Glomerular endothelial cell (primary cell): ENCODE measurements at places on chromosomes 6 and 20. TPM values are rescaled to one million over a fixed set of nuclear protein-coding genes. Genes with fewer than 3 reads are reported as not detected.

DNA sequence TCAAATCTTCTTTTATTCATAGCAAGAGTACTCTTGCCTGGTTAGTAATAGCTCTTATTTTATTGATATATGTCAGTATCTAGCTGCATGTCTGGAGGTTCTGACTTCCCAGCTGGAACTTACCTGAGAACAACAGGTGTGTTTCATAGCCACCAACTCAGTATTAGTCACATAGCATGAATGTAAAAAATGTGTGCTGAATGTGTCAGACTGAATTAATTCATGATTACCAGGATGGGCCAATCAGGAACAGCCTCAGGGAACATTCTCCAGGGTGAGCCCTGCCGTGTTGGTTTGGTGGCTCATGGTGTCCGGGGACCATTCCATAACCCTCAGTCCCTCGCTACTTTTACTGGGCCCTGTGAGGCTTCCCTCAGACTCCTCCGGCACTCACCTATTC is 99.7 kb downstream of the TULP4 start:
- no peak for DNase-seq

DNA sequence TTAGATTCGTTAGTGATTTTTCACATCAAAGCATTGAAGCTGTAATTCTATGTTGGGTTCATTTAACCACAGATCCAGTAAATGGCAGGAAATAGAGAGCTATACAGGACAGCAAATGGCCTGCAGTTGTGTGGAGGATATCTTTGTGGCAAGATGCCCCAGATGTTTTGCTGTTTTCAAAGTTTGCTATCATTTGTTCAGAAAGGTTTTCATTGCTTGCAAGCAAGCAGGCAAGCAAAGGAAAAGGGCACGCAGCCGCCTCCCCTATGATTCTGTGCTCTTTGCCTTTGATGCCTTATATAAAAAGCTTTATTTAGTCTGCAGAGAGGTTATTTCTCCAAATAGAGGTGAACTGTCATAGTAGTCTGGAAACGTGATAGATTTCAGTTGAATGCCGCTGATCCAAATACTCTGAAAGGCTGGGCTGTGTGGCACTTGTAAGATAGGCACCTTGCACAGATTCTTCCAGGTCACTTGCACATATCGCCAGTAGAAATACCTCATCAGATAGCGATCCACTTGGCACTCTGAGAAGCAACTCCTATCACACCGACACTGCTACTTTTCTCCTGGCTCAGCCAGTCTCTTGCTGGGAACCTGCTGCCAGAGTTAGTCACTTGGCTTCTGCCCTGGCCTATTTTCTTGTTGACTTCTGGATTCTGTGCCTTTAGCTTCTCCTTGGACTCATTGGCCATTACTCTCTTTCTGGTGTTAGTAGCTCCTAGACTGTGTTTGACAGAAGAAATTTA is 66.4 kb downstream of the UTRN start:
- DNase-seq, result no peak

- DNase-seq, result no peak
These were observed 48.1 kb downstream of the KCNS1 start for GRCh38 chr20:45052698-45053429.

GRCh38 chr6:34901930-34902329 is 12.9 kb downstream of the ANKS1A start:
- no peak for DNase-seq

GRCh38 chr20:51326201-51326819 is 216.2 kb downstream of the NFATC2 start:
- DNase-seq, result no peak

The C20orf204 gene
- total RNA-seq, result 1.2 and 6.8 TPM in 2 replicates

The TRIM10 gene
- total RNA-seq, result not detected in 2 replicates

The SCUBE3 gene
- 0.73 and 2.3 TPM in 2 replicates for total RNA-seq

The CDSN gene
- not detected in 2 replicates for total RNA-seq

The CLPSL2 gene
- total RNA-seq, result not detected in 2 replicates
